ENCODE measurements at places on chromosomes 6 and 20.

- DNase-seq = no peak
Observed at GRCh38 chr6:136547336-136547735, 2.9 kb downstream of the MAP7 start.

DNA sequence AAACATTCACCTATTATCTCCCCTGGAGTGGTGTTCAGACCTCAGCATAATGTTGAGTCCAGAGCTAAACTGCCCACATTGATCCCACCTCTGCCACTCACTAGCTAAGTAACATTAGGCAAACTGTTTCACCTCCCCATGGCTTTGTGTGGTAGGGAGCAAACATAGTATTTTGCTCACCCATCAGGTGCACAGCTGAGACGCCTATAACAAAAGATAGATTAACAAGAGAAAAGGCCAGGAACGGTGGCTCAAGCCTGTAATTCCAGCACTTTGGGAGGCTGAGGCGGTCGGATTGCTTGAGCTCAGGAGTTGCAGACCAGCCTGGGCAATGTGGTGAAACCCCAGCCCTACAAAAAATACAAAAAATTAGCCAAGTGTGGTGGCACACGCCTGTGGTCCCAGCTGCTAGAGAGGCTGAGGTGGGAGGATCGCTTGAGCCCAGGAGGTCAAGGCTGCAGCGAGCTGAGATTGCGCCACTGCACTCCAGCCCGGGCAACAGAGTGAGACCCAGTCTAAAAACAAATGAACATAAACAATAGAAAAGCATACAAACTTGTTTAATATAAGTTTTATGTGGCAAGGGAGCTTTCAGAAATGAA, 91.6 kb downstream of the MAP3K7 start:
- DNase-seq = no peak

DNA sequence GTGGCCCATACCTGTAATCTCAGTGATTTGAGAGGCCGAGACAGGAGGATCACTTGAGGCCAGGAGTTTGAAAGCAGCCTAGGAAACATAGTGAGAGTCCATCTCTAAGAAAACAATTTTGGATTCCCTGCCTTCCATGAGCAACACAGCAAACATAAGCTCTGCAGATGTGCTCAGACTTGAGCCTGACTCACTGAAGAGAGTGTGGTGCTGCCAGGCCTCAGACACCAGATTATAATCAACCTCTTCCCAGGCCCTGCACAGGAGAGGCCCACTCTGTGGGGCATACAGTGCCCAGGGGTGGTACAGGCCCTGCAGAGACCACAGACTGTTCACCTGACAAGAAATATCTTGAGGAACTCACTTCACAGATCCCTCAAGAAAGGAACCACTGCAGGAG, 19.9 kb downstream of the HLA-DPB1 start:
- no peak for DNase-seq

- DNase-seq = no peak
Observed at GRCh38 chr20:22341508-22341907, 242.9 kb downstream of the FOXA2 start.

DNA sequence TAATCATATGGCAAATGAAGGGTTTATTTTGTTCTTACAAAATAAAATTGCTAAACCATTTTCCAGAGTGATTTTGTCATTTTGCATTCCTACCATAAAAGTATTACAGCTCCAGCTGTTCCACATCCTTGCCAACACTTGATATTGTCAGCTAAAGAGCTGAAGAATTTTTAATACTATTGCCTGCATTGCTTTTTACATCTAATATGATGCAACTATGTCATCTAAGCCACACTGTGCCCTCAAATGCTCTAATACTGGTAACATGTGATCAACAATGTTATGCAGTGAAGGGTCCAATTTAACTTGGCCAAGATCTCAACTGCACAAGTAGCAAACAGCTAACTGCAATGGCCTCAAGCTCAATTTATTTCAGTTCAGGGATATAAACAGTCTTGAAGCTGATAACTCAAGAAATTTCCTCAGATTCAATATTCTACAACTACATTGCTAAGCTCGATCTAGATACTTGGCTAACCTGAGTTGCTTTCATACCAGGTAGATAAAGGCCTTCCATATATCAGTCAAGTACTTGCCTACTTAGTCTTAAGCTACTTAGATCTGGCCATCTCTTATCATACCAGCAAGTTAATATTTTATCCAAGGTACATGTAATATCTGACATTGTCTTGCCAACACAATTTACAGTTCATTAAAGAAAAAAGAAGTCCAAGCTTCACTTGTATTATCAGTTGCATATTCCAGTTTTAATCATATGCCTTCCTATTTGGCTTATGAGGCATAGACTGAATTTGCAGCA, 17.0 kb downstream of the AKIRIN2 start:
- no peak for DNase-seq

DNA sequence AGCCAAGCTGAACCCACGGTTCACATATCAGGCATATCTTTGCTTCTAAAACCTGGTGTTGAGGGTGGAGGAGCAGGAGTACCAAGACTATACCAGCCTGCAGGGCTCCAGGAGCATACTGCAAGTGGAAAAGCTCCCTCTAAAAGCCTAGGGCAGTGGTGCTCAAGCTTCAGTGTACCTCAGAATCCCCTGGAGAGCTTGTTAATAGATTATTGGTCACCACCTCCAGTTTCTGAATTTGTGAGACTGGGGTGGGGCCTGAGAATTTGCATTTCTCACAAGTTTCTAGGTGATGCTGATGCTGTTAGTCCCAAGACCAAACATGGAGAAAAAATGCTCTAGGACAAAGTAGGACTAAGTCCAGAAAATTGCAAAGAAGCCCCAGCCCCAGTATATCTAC, 65.4 kb downstream of the FILIP1 start:
- no peak for DNase-seq

- DNase-seq = no peak
Observed at GRCh38 chr6:42958125-42958524, 2.4 kb upstream of the GNMT start.

DNA sequence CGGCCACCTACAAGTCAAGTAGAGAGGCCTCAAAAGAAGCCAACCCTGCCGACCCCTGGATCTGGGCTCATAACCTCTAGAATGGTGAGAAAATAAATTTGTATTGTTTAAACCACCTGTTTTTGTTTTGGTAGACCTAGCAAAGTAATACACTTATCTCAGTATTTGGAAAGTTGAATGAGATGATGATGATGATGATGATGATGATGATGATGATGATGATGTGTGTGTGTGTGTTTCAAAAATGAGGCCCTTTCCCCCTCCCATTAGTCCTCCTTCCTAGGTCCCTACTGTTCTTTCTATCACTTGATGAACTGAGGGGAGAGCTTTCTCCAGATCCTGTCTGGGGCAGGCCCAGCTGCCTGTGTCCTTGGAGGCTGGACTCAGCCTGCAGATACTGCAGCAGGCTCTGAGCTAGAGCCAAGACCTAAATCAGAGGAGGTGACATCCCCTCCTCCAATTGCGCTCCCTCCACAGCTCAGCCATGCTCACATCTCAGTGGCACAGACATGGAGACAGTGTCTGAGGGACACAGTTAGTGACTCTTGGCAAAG, 120.1 kb downstream of the LRFN2 start:
- no peak for DNase-seq
